ENCODE measurements at places on chromosomes 11 and 22.

GRCh38 chr11:7622721-7623120 is 50.6 kb downstream of the CYB5R2 start:
- no peak for DNase-seq

- no peak for DNase-seq
Measured at GRCh38 chr22:42299586-42300258, 29.3 kb upstream of the TCF20 start.

DNA sequence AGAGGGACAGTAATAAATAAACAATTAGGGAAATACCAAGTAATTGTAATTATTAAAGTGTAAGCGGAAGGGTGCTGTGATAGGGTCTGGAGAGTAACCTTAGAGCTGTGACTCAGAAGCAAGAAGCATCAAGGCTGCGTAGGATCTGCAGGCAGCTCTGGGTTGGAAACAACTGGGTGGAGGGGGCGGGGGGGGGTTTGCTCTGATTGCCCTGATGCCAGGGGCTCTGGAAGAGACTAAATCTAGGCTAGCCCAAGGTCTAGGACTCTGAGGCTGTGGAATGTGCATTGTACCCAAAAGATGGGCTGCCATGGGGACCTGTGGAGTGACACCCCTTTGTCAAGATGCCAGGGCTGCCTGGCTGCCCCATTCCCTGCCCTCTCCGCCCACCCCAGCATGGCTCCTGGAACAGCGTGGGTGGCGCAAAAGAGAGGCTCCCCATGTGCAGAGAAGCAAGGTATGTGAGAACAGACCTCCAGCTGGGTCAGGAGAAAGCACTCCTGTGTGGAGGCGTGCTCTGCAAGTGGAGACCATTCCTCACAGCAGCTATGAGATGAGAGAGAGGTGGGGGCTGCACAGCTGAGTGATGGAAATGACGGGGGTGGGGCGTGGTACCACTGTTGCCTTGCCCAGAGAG is 101.1 kb upstream of the CRYBB3 start:
- DNase-seq: no peak

- no peak for DNase-seq
Measured at GRCh38 chr11:58928107-58928499, 11.2 kb upstream of the GLYATL1 start.

DNA sequence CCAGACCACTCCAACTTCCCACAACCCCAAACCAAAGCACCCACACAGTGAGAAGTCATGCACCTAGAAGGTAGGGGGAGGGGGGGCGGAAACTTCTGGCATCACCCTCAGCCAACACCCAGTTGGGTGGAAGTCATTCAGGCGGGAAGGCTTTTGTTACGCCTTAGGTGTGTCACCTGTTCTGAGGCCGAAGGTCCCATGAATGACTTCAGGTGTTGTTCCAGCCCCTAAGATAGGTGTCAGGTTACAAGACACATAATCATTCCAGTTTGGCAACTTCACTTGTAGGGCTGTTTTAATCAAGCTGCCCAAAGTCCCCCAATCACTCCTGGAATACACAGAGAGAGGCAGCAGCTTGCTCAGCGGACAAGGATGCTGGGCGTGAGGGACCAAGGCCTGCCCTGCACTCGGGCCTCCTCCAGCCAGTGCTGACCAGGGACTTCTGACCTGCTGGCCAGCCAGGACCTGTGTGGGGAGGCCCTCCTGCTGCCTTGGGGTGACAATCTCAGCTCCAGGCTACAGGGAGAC is at the start of gene TMPRSS4:
Gene TMPRSS4, plus strand, starts transcription at position 325 of the 528 bp plus-strand sequence. CDS start 225 bp downstream, outside the sequence.
- DNase-seq: no peak

GRCh38 chr11:47109727-47110246 is 66.9 kb downstream of the ARFGAP2 start:
- no peak for DNase-seq

- DNase-seq: no peak
Measured at GRCh38 chr11:11387622-11388305, 34.7 kb upstream of the CSNK2A3 start.

GRCh38 chr11:28514391-28514790 is 406.2 kb downstream of the METTL15 start:
- no peak for DNase-seq

- DNase-seq: peak; percentile 65
Measured at GRCh38 chr11:130611791-130612251, 163.4 kb downstream of the ADAMTS15 start.

- no peak for DNase-seq
Measured at GRCh38 chr11:128310005-128310404, 277.4 kb downstream of the ETS1 start.

DNA sequence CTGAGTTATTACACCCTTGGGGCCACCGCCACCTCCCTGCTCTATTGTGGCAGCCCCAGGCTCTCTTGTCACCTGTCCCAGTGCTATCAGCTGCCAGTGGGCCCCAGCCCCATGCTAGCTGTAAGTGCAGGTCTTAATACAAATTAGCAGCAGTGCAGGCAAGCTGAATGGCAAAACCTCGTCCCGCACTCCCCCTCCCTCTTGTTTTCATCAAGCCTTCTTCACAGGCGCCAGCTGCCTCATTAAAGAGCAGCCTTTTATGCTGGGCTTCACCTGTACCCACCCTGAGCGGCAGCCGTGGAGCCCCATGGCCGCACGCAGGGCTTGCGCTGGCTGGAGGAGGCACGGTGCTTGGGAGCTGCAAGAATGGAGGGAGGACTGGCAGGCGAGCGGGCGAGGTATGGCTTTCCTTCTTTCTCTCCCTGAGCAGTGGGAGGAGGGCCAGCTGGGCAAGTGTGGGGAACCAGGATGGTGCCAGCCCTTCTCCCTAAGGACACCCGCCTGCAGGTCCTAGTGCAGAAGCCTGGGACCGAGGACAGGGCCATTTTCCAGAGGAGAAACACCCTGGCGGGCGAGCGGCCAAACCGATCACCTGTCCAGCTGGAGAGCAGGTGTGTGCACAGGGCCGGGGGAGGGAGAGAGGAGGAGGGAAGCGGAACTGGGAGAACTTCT is 70.7 kb downstream of the FLI1 start:
- no peak for DNase-seq

GRCh38 chr11:117960406-117960805 is 25.8 kb upstream of the IL10RA start:
- no peak for DNase-seq

- DNase-seq: no peak
Measured at GRCh38 chr22:28923826-28924732, 40.7 kb downstream of the ZNRF3 start.

GRCh38 chr11:1838426-1839144 is at the start of gene TNNI2:
TSS of gene TNNI2 (plus strand) at chr11:1838981. CDS start at chr11:1839697, 716 bp downstream.
- DNase-seq: no peak

- DNase-seq: no peak
Measured at GRCh38 chr22:17851759-17852158, 77.5 kb upstream of the BID start.

DNA sequence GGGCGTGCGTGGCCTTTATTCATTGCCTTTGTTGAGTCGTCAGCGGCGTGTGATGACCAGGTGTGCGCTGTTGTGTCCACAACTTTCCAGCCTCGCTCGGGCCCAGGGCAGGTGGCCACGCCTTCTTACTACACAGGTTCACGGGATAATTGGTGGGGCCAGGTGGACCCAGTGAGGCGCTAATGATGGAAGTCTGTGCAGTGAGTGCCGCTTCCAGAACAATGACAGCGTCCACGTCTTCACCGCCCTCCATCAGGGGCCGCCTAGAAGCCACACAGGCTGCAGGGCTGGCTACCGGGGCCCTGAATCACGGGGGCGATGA is 1197.3 kb downstream of the BRD1 start:
- no peak for DNase-seq

DNA sequence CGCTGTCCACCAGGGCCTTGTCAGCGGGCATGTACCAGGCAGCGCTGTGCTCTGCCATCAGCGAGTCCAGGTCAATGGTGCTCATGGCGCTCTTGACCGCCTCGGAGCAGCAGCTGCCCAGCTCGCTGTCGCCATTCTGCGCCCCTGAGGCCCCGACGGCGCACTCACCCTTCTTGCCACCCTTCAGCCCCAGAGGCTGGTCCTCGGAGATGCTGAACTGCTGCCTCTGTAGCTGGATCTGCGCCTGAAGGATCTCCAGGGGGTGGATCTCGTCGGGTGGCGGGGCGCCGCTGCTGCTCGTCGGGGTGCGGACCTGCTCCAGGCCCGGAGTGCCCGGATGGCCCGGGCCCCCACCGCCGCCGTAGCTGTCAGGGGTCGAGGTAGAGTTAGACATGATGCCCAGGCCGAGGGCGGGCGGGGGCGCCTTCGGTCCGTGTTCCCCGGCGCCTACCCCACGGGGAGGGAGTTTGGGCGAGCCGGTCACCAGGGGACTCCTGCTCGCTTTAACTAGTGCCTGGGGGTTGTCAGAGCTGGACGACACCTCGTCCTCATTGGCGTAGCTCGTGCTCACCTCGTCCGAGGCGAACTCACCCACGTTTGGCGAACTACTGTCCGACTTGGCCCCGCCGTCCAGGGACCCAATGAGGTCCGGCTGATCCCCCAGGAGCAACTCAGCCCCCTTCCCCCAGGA is 4.6 kb downstream of the MN1 start:
- no peak for DNase-seq

GRCh38 chr11:70034740-70035365 is 43.3 kb upstream of the ANO1 start:
- DNase-seq: no peak

- DNase-seq: no peak
Measured at GRCh38 chr22:20792966-20793728, 19.2 kb downstream of the SERPIND1 start.

GRCh38 chr11:3043315-3043871 is 13.8 kb downstream of the CARS1 start:
- DNase-seq: peak; percentile 43

GRCh38 chr22:28402539-28402938 is 277.1 kb downstream of the TTC28 start:
- no peak for DNase-seq

DNA sequence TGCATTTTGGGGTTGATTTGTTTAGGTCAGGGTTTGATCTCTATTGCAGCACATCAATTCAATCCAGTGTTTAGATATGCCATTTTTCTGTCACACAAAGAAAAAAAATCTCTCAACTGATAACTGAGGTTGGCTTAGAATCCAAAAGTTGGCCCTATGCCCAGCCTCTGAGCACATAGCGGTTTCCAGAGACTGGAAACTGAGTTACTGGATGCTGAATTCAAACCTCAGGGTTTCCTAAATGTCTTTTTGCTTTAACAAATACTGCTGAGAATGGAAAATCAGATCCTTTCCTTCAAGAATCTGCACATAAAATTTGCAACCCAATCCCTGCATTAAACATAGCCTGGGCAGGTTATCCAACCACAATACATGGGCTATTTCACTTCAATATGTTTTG is 4.0 kb downstream of the P4HA3 start:
- DNase-seq: no peak

DNA sequence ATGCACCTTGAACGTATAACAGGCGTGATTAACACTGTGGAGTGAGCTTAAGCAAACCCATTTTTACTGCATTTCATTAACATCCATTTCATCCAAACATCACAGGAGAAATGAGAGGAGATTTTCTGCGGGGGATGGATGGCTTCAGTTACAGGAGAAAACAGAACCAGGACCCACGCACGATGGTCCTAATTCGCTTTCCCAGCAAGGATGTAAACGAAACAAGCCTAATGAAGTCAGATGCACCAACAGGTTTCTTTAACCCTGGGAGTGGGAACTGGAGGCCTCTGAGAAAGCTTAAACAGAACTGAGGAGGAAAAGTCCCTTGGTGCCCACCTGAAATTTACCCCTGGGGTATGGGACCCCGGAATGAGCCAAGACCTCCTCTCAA is 2.7 kb downstream of the CADM1 start:
- no peak for DNase-seq

GRCh38 chr11:111413849-111414248 is 34.8 kb upstream of the POU2AF1 start:
- DNase-seq: no peak

- no peak for DNase-seq
Measured at GRCh38 chr22:17370026-17370765, 936 bp downstream of the CECR2 start.

- DNase-seq: peak; percentile 58
Measured at GRCh38 chr11:15969281-15969680, 387.1 kb downstream of the SOX6 start.

DNA sequence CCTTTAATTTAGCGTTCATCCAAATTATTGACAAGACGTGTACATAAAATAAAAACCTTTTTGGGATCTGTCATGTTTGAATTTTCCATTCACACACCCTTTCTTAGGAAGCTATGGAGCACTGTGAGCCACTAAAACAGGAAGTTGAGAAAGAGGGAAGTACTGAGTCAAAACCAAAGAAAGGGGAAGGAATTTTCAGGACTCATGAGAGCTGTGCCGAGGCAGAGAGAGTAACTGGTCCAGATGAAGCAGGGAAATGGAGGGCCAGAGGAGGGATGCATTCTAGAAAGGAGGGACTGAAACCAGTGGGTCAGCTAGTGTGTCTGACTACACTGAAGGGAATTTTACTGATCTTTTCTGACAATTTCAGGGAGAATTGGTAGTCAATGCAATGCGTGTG is 24.9 kb downstream of the APLP2 start:
- no peak for DNase-seq

GRCh38 chr11:57903441-57904123 is 120.1 kb upstream of the OR9Q1 start:
- DNase-seq: no peak

DNA sequence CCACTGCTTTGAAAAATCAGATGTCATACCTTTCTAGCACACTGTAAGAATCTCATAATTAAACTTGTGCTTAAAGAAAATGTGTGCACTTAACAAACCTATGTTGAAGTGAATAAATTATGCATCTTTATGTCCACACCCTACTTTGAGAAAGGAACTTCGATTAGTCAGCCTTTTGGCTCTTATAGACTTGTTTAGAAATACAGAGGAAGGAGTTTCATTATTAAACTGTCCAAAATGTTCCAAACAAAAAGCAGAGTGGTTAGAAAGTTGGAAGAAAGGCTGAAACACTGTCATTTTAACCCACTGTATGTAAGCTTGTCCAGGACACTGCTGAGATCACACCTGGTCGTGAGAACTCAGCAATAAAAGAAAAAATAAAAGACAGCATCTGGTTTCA is 863.2 kb upstream of the CHORDC1 start:
- DNase-seq: no peak

- DNase-seq: no peak
Measured at GRCh38 chr22:40651057-40651456, 14.5 kb upstream of the MRTFA start.

DNA sequence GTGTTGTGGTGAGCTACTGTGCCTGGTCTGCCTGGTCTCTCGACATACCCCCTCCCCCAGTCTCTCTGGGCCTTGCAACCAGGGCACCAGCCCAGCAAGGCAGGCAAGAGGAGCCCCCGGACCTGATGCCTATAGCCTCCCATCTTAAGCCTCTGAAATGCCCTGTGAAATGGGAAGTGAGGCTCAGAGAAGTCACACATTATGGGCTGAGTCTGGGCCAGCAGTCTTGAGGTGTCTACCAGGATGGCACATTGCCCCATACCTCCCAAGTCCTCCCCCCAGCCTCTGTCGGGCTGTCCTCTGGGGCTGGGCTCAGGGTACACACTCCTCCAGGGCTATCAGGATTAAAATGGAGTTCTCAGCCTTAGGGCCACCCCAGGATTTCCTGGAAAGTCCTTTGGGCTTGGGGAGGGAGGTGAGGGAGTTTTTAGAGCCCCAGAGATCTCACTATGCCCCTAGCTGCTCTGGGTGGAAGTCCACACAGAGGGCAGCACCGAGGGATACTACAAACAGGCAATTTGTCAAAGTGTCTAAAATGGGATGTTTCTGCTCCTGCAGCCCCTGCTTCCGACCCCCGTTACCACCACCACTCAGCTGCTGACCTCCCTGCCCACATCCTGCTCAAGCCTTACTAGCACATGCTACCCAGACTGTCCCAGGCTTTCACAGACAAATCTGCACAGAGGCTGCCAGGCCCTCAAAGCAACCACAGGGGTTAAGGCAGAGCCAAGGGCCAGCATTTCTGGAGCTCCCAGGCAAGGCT is 3.1 kb upstream of the SH3BP1 start:
- DNase-seq: no peak

- DNase-seq: no peak
Measured at GRCh38 chr11:128227466-128227865, 359.9 kb downstream of the ETS1 start.
